Central memory CD4-positive, alpha-beta T cell (primary cell): ENCODE measurements at places on chromosomes 2 and 18.
A peak's percentile ranks its signal among the peaks of the same experiment; 100 is the strongest.

DNA sequence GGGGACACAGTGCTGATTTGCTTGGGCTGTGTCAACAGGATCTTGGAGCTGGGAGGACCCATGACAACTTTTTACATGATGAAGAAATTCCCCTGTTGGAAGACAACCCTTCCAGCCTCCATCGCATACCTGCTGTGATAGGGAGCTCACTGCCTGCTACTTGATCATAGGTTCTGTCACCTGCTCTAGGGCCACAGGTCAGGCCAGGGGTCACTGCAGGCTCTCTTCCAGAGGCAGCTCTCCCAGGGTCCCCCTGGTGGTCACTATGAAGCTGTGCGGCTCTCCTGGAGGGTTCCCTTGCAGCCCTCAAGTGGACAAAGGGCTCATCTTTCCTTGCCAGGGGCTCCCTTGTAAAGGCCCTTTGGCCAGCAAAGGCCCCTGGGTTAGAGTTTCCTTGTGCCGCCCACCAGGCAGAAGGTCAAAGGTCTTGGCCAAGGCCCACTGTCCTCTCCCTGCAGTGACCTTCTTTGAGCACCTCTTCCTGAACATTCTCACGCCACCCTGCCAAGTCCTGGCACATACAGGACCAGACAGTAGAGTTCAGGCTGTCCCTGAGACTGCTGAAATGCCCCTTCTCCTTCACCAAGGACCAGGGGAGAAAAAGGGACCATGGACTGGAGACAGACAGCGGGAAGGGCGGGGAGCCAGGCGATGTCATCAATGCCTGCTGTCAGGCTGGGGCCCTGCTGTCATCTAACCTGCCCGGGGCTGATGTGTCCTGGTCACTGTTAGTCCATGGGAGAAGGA is 345.1 kb downstream of the DYSF start:
- no peak for DNase-seq

DNA sequence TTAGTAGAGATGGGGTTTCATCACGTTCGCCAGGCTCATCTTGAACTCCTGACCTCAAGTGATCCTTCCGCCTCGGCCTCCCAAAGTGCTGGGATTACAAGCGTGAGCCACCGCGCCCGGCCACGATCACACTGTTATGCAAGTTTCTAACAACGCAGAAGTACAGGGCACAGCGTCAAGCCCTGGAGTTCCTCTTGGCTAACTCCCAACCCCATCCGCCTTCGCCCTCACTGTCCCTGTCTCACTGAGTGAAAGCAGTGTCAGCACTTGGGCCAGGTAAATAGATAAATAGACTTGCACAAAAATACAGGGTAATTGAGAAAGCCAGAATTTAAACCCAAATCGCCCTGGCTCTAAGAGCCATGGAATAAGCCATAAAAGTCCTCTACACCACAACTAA is 111.7 kb downstream of the ACVR1 start:
- no peak for DNase-seq

DNA sequence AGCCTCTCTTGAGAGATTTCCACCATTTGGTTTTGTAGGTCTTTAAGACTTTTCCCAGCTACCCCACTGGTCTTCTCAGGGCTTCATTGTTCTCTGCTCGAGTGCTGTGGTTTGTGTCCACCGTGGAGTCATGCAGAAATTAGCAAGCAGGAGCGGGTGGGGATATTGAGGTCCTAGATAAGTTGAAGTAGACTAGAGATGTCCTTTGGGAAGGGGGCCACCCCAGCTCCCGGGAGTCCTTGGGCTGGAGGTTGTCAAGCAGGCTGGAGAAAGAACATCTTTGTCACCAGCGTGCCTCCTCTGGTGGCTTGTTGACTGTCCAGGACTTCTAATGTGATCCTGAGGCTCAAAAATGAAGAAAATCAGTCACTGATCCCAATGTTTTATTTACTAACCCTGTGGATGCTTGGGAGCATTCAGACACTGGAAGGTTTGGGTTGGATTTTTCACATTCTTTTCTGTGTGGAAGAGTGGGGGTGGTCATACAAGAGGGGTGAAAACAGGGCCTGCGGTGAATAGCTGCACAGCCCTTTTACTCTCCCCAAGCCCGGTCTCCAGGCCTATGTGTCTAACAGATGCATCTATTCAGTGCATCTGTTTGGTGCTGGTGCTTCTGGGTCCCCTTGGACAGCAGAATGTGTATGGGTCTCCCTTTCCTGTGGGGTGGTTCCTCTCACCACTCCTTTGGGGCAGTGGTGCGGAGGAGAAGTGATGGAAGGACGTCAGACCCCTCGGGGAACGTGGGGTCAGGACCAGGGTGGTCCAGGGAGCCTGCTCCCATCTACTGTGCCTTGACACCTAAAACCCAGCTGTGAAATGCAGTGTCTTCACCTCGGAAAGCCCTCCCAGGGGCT is 208.1 kb downstream of the KLHL29 start:
- DNase-seq = no peak

- no peak for DNase-seq
Observed at GRCh38 chr18:37854396-37854795, 288.8 kb upstream of the CELF4 start.

DNA sequence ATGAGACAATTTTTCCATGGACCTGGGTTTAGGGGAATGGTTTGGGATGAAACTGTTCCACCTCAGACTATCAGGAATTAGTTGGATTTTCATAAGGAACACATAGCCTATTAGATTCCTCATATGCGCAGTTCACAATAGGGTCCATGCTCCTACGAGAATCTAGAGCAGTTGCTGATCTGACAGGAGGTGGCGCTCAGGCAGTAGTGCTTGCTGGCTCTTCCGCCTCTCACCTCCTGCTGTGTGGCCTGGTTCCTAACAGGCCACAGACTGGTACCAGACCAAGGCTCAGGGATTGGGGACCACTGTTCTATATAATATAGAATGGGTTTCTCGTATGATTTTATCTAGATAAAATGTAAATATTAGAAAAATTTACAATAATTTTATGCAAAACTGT is 338.7 kb downstream of the CPS1 start:
- DNase-seq = no peak

- DNase-seq = no peak
Observed at GRCh38 chr2:108320326-108320922, 31.7 kb downstream of the SULT1C2 start.

DNA sequence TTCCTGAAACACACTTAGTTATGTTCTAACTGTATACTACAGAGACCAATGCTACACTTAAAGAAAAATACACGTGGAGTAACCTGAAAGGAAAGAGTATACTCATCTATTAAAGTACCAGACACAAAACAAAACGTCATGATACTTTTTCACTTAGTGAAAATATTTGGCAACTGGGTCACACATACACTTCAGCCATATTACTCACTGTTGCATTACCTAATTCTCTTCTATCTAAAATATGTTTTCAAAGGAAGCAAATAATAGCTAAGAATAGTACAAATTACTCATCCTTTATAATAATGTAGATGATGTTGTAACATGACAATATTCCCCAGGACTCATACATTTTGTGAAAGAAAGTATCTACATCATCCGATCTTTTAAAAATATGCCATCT is 76.5 kb upstream of the EPB41L3 start:
- DNase-seq = no peak

DNA sequence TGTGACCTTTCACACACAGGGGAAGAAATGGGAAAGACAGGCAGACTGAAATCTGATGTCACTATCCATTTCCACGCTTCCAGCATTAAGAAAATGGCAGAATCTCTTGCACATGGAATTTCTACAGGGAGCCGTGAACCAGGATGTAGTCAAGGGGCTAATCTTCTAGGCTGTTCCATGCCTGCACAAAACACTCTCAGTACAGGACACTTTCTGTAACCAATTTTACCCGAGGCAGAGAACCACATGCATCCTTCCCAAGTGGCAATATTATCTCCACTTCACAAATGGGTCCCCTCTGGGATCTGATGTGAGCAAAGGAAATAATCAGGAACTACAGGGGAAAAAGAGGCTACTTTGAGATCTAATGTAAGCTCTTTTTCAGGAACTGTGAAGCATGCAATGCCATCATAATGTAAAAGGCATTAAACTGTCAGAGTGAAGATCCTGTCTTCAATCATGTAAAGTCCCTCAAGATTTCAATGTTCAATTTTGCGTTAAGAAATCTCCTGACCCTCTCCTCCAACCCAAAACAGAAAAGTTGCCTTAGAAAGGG is 236.9 kb downstream of the RBM43 start:
- no peak for DNase-seq

- peak; percentile 85 for DNase-seq
Observed at GRCh38 chr18:9091066-9091476, 11.4 kb upstream of the NDUFV2 start.

DNA sequence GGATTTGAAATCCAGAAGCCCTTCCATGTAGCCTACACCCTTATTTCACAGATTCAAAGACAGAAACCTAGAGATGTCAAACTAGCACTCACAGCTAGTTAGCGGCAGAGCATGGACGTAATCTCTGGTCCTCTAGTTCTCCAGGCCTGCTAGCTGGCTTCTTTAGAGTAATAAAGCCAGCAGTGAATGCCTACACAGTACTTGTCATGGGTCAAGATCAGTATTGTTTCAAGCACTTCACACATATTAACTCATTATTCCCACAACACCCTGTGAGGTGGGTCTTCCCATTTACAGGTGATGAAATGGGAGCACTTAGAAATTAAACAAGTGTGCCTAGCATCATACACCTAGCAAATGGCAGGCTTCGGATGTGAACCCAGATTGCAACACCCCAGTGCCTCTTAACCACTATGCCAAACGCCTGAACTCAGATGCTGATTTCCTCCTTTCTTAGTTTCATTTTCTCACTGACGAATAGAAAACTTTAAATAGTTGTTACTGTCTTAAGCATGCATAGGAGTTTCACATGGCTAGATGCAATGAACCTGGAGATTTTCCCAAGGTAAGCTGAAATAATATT is 14.5 kb upstream of the ZBTB14 start:
- peak; percentile 43 for DNase-seq

DNA sequence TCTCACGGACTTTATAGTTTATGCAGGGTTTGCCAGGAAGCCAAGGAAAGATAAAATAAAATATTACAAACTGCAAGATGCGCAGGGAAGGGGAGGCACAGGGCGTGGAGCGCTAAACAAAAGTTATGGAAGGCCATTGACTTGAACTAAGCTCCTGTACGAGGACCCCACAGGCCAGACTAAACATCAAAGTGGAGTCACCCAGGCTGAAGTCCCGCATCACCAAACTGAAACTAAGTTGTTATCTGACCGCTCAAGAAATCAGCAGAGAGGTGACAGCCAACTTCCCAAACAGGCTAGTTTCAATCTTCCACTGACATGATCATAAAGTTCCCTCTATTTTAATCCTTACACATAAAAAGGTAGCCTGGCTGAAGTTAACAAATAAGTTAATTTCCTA is 90.5 kb upstream of the YWHAQ start:
- DNase-seq = no peak

DNA sequence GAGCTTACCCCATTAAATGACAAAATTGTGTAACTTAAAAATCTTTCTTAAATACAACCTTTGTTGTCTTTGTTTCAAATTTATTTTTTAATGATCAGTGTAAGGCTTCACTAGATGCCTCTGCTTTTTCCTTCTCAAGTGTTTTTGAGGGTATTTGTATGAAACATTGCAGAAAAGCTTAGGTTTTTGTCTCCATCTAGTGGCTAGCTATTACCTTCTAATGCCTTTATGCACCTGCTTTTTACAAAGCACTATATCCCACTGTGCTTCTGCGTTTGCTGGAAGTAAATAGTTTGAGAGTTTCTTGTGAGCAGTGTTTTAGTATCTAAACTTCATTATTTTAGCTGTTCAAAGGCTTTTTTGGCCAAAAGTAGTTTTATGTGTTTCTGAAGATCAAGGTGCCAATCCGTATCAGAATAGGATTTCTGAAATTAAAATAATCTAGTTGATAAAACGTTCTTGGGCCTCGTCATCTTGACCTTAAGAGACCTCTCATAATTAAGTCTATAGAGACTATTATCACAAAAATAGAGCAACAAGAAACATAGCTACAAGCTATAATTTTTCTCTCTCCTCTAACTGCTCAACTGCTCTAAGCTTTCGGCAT is 47.0 kb downstream of the IWS1 start:
- DNase-seq = peak; percentile 19

DNA sequence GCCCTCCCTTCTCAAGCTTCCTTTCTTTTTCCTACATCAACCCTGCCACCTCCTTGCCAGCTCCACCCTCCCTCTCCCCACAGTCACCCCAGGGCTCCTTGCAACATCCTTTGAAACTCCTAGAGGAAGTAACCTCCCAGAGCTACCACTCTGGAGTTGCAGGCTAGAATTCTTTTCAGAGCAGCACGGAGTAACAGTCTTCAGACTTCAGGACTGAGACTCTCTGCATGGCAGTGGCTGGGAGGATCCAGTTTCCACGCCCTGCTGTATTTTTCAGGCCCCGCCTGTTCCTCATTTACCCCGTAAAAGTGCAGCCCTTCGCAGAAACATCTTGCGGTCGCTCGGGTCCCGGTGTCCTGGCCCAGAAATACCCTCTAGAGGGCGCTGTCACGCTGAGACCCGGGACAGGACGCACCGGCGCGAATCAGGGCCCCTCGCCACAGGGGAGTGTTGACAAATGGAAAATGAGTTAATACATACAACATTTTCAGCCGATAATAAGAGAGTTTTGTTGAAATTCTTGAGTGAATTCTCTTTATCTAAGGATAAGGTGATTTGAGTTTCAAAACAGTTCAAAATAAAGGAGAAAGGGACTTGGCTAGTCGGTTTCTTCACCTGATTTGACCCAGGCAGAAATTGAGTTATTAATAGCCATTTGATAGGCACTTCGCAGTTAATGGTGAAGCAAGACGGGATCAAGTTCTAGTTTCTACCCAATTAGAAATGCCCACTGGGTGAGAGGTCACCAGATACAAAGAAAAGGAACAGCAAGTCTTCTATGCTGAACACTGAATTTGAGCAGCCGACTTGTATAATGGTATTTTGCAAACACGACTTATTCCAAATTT is 18.5 kb upstream of the NTSR2 start:
- peak; percentile 72 for DNase-seq

GRCh38 chr2:213119061-213119809 is 32.2 kb downstream of the IKZF2 start:
- DNase-seq = peak; percentile 21

GRCh38 chr2:133760376-133760775 is 192.1 kb upstream of the NCKAP5 start:
- DNase-seq = no peak

GRCh38 chr2:53751728-53752127 is 15.9 kb upstream of the CHAC2 start:
- no peak for DNase-seq

GRCh38 chr2:224155371-224155770 is 116.3 kb upstream of the SERPINE2 start:
- no peak for DNase-seq

GRCh38 chr2:233459426-233459825 is 105.1 kb downstream of the DGKD start:
- no peak for DNase-seq

DNA sequence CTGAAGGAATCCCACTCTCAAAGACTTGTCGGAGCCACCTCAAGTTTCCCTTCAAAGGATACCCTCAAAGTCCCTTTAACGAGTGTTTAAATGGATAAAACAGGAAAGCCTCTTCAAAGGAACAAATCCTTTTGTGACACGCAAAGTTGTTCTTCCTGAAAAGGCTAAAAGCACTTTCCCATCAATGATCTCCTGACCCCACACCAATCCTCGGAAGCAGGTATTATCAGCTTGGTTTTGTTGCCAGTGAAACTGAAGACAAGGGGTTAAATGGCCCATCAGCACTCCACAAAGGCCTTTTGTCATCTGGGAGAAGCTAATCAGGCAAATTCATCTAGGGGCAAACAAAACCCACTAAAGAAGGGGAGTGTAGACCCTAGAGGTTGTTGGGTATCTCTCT is 418.0 kb upstream of the ID2 start:
- no peak for DNase-seq

- no peak for DNase-seq
Observed at GRCh38 chr2:201205515-201205849, 22.5 kb downstream of the CASP10 start.
